ENCODE measurements at places on chromosomes 3 and 15. TPM values are rescaled to one million over a fixed set of nuclear protein-coding genes. Genes with fewer than 3 reads are reported as not detected.

Gene NOX5
- total RNA-seq: 1.4 TPM

Gene STX19
- total RNA-seq: not detected

Gene ZNF385D
- total RNA-seq: 1.5 TPM

Gene UBA3
- total RNA-seq: 41.1 TPM

Gene HDGFL3
- 104 TPM for total RNA-seq

Gene GREM1
- not detected for total RNA-seq

Gene ECE2
- not detected for total RNA-seq

Gene CEP19
- total RNA-seq: 3.2 TPM

Gene MNS1
- total RNA-seq: 1.5 TPM

- H3K4me3 ChIP-seq: no peak overlapping the region
- DNase-seq: peak; percentile 43
- H3K27me3 ChIP-seq: no peaks in the 10 kb centered on the region
- no peaks in the 10 kb centered on the region for H3K36me3 ChIP-seq
- H3K4me1 ChIP-seq: peaks cover 19% of the 10 kb centered on the region
These were observed 171.4 kb upstream of the ALCAM start for GRCh38 chr3:105195260-105195659.

DNA sequence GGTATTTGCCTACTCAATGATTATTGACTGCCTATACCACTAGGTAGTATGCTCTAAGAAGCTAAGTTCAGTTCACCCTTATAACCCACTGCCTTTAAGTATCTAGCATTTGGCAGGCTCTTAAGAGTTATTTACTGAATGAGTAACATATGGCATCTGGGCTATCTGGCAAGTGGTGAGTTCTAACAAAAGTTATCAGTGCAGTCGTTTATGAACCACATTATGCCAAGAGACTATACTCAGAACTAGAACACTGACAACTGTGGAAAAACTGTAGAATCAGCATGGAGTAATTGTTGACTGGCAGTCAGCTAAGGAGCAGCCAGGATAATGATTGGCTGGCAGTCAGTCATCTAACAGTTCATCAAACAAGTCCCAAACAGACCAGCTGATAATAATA, 25.8 kb downstream of the RAF1 start:
- no peak for DNase-seq
- no peaks in the 10 kb centered on the region for H3K27me3 ChIP-seq
- H3K4me3 ChIP-seq: no peak overlapping the region
- H3K27ac ChIP-seq: peak overlapping the region; percentile 31
- peaks cover 9% of the 10 kb centered on the region for H3K36me3 ChIP-seq
- H3K4me1 ChIP-seq: peaks cover 11% of the 10 kb centered on the region

DNA sequence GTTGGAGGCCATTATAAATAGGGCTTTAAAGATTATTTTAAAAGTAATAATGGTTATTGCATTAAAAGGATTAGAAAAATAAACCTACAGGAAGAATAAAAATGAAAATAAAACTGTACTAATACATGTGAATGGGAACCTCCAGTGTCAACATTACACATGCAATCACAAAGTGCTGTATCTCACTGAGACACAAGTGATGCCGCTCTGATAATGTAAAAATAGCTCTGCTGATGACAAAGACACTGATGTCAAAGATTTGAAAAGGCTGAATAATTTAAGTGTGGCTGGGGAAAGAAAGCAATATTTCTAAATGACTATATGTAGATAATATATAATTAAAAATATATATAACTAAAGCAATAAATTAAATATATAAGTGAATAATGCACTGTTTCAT, 129.1 kb upstream of the RAP2B start:
- H3K27me3 ChIP-seq: no peaks in the 10 kb centered on the region
- no peak for DNase-seq
- no peak overlapping the region for H3K4me3 ChIP-seq

DNA sequence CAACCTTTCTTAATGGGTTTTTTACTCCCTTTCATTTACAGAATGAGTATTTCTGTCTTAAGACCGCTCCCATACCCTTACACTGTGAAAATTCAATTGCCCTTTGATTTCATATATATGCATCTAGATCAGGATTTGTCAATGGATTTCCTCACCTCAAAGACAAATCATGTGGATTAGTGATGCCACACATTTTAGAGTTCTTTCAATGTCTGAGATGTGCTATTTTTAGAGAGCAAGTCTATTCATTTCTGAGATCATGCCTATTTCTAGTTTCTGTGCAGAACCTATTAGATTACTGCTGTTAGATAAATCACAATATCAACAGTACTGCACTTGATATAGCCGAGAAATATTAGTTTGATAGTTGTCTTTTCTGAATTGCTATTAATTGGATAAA, 137.3 kb downstream of the GABRB3 start:
- no peak for DNase-seq
- no peak overlapping the region for H3K4me3 ChIP-seq
- no peaks in the 10 kb centered on the region for H3K36me3 ChIP-seq
- no peaks in the 10 kb centered on the region for H3K27me3 ChIP-seq
- no peak overlapping the region for H3K27ac ChIP-seq
- H3K4me1 ChIP-seq: no peaks in the 10 kb centered on the region

GRCh38 chr3:12476238-12476897, 7.9 kb upstream of the TSEN2 start:
- H3K4me3 ChIP-seq: no peak overlapping the region
- no peak for DNase-seq
- no peaks in the 10 kb centered on the region for H3K27me3 ChIP-seq
- H3K27ac ChIP-seq: peak overlapping the region; percentile 29

DNA sequence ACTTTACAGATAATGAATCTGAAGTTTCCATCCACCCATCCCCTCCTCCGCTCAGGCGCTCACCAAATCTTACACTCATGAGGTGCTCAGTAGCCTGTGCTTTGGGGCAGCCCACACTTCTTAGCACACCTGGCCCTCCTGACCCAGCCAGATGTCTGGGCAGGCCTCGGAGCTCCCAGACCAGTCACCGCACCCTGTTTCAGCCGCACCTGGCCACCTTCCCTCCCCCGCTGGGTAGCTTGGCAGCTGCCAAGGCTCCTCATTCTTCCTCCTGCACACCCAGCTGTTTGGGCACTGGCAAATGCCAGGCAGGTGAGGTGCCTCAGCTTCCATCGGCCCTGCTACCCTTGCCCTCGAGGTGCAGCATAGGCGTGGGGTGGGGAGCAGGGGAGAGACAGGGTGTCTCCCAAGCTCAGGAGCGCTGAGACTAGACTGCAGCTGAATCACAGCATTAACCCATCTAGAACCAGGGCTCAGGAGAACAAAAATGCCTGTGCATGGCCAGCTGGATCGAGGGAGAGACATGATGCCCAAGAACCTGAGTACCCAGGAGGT, 45.8 kb downstream of the CDC25A start:
- H3K4me1 ChIP-seq: peaks cover 15% of the 10 kb centered on the region
- peak overlapping the region; percentile 57 for H3K27ac ChIP-seq
- peak overlapping the region; percentile 21 for H3K4me3 ChIP-seq
- H3K36me3 ChIP-seq: no peaks in the 10 kb centered on the region
- H3K27me3 ChIP-seq: no peaks in the 10 kb centered on the region

- H3K4me3 ChIP-seq: no peak overlapping the region
- H3K27me3 ChIP-seq: no peaks in the 10 kb centered on the region
- H3K4me1 ChIP-seq: peaks cover 6% of the 10 kb centered on the region
- H3K27ac ChIP-seq: no peak overlapping the region
These were observed 221.2 kb upstream of the ADAMTS9 start for GRCh38 chr3:64909011-64909410.

- peaks cover 20% of the 10 kb centered on the region for H3K4me1 ChIP-seq
- H3K4me3 ChIP-seq: peak overlapping the region; percentile 70
- DNase-seq: peak; percentile 65
These were observed 13.5 kb upstream of the ZNF592 start for GRCh38 chr15:84734794-84735479.

- no peak for DNase-seq
- no peak overlapping the region for H3K4me3 ChIP-seq
- H3K27me3 ChIP-seq: no peaks in the 10 kb centered on the region
- H3K4me1 ChIP-seq: no peaks in the 10 kb centered on the region
- H3K27ac ChIP-seq: no peak overlapping the region
These were observed 5.2 kb upstream of the NOX5 start for GRCh38 chr15:69009341-69009740.

GRCh38 chr3:32973982-32974381, 22.5 kb downstream of the CCR4 start:
- H3K27ac ChIP-seq: no peak overlapping the region
- H3K27me3 ChIP-seq: no peaks in the 10 kb centered on the region
- no peaks in the 10 kb centered on the region for H3K4me1 ChIP-seq
- DNase-seq: no peak

- no peaks in the 10 kb centered on the region for H3K27me3 ChIP-seq
- peaks cover 34% of the 10 kb centered on the region for H3K4me1 ChIP-seq
- H3K27ac ChIP-seq: peak overlapping the region; percentile 57
- H3K4me3 ChIP-seq: peak overlapping the region; percentile 22
These were observed 110.3 kb downstream of the CYP19A1 start for GRCh38 chr15:51227940-51228732.

- H3K27ac ChIP-seq: no peak overlapping the region
- H3K4me3 ChIP-seq: no peak overlapping the region
- no peaks in the 10 kb centered on the region for H3K36me3 ChIP-seq
- H3K4me1 ChIP-seq: peaks cover 11% of the 10 kb centered on the region
These were observed 36.7 kb upstream of the SLC6A11 start for GRCh38 chr3:10779293-10779805.

- no peak overlapping the region for H3K27ac ChIP-seq
- H3K4me1 ChIP-seq: no peaks in the 10 kb centered on the region
- H3K27me3 ChIP-seq: peaks cover 56% of the 10 kb centered on the region
These were observed 276.6 kb downstream of the RPLP1 start for GRCh38 chr15:69729167-69729748.

DNA sequence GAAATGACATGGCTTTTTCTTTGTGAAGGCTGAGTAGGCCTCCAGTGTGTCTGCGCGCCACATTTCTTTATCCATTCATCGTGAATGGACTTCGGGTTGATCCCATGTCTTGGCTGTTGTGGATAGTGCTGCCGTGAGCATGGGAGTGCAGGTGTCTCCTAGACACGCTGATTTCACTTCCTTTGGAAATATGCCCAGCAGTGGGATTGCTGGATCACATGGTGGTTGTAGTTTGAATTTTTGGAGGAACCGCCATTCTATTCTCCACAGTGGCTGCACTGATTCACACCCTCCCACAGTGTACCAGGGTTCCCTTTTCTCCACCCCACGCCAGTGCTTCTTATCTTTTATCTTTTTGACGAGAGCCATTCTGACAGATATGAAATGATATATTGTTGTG, 171.7 kb downstream of the NSMCE3 start:
- H3K27ac ChIP-seq: no peak overlapping the region
- no peak overlapping the region for H3K4me3 ChIP-seq

DNA sequence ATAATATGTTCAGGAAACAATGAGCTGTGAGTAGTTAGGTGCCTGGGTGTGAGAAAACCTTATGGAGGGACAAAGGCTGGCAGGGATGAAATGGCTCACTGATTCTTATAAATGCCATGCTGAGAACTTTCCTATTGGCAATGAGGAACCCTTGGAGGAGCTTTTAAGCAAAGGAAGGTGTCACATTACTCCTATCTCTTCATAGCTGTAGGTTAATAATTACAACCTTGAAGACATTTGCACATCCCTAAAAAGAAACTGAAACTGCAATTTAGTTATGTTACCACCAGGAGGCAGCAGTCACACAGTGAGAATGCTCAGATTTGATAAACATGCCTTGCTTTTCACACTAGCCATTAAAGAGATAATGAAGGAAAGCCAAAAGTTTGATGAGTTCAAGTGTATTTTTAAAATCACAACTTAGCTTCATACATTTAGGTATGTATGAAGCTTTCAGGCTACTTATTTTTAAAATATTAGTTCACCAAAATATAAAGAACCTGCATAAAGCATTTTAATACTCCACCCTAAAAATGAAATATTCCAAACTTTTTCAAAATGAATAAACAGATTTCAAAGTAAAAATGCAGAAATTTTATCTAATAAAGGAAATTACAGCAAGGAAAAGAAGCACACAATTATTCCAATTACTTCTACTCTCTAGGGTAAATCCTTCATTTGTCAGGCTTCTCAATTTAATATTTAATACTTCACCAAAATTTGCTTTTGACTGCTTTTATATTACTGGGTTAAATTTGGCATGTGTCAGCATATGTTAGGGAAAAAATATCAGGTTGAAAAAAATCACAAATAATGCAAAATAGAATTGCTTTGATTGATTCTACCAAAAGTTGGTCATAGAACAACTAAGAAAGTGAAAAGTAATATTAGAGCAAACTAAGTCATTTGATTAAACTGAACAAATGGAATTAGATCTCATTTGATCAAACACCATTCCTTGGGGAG, 136.9 kb upstream of the SLC2A2 start:
- no peak overlapping the region for H3K4me3 ChIP-seq
- no peaks in the 10 kb centered on the region for H3K36me3 ChIP-seq
- DNase-seq: peak; percentile 46
- peaks cover 10% of the 10 kb centered on the region for H3K4me1 ChIP-seq
- H3K27me3 ChIP-seq: no peaks in the 10 kb centered on the region

- no peak for DNase-seq
- peaks cover 5% of the 10 kb centered on the region for H3K4me1 ChIP-seq
- peaks cover 29% of the 10 kb centered on the region for H3K27me3 ChIP-seq
- H3K36me3 ChIP-seq: no peaks in the 10 kb centered on the region
- no peak overlapping the region for H3K27ac ChIP-seq
These were observed 124.0 kb upstream of the ROPN1 start for GRCh38 chr3:124115956-124116355.

- H3K4me3 ChIP-seq: no peak overlapping the region
- H3K36me3 ChIP-seq: no peaks in the 10 kb centered on the region
- H3K27me3 ChIP-seq: no peaks in the 10 kb centered on the region
- DNase-seq: no peak
- H3K4me1 ChIP-seq: no peaks in the 10 kb centered on the region
These were observed 1.3 kb downstream of the GREM1 start for GRCh38 chr15:32718821-32719716.

DNA sequence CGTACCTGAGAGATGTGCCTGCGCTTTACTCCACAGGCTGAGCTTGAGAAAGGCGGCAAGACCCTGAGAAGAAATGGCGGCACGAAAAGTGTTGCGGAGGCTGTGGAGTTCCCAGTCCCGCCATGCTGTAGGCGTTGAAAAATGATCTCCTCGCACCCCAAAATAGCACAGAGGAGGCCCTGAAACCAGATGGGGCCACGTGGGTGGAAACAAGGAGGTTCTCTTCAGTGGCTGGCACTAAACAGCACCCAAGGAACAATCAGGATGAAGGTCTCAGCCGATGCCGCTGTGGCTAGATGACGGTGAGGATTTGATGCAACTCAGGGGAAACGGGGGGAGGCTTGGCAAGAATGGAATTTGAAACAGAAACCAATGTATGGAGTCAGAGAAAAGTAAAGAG, 57.3 kb downstream of the TMEM212 start:
- no peaks in the 10 kb centered on the region for H3K36me3 ChIP-seq
- no peak overlapping the region for H3K4me3 ChIP-seq
- H3K4me1 ChIP-seq: peaks cover 5% of the 10 kb centered on the region
- DNase-seq: no peak
- H3K27me3 ChIP-seq: peaks cover 8% of the 10 kb centered on the region
